ENCODE measurements at places on chromosomes 2 and 18. TPM values are rescaled to one million over a fixed set of nuclear protein-coding genes. Genes with fewer than 3 reads are reported as not detected.

DNA sequence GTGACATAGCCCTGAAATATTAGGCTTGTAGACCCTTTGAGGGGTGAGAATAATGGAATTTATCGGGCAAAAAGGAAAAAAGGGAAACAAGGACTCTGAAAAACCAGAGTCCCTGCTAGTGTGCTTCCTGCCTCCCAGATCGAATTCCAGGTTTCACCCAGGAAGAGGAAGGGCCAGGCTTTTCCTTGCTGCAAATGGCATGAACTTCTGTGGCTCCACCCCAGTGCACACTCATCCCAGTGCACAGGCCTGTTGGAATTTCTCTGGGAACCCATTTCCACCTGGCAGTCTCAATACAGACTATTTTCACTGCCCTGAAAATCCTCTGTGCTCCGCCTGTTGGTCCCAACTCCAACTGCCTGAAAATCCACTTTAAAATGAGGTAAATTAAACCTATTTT is 29.9 kb downstream of the C18orf54 start:
- no peak for DNase-seq

- no peak for DNase-seq
Measured at GRCh38 chr2:197498235-197498936, 1.3 kb downstream of the HSPD1 start.

The RPL31 gene
- total RNA-seq: 1,008 TPM

GRCh38 chr2:233650981-233651380 is 14.7 kb downstream of the UGT1A10 start:
- DNase-seq: no peak

Data from aorta (tissue), 5 donors.